ENCODE measurements at places on chromosomes 3 and 15. TPM values are rescaled to one million over a fixed set of nuclear protein-coding genes. Genes with fewer than 3 reads are reported as not detected.
A peak's percentile ranks its signal among the peaks of the same experiment; 100 is the strongest.

- DNase-seq: no peak
Measured at GRCh38 chr15:77295446-77295845, 124.5 kb downstream of the PEAK1 start.

GRCh38 chr3:129119365-129120100, 2.1 kb downstream of the RAB43 start:
- no peak for DNase-seq

DNA sequence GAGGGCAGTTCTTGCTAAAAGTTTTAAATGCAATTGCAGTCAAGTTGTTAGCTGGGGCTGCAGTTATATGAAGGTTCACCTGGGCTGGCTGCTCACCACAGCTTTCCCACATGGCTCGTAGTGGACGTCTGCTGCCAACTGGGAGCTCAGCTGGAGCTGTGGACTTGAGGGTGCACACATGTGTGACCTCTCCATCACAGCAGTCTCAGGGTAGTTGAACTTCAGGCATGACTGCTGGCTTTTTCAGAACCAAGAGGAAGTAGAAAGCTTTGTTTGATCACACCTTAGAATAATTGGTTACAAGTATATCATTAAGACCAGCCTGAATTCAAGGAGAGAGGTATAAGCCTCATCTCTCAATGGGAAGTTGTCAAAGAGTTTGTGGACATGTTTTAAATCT, 74.1 kb downstream of the CHL1 start:
- no peak for DNase-seq

The CLDN18 gene
- total RNA-seq: not detected

DNA sequence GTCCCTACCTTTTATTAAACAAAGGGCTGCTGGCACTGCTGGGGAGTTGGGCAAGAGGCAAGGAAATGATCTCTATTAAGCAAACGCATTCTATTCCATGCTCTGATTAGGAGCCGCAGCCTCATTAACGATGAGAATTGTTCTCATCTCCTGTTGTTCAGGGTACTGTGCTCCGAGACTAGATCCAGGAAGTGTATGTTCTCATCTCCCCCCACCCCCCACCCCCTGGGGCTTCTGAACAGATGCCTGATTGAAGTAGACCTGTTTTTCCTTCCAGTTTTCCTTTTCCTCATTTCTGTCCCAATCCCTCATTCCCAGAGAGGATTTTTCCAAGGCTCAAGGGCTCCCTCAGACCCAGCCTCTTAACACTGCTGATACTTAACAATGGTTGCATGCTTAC, 81.6 kb upstream of the FEZF2 start:
- no peak for DNase-seq

DNA sequence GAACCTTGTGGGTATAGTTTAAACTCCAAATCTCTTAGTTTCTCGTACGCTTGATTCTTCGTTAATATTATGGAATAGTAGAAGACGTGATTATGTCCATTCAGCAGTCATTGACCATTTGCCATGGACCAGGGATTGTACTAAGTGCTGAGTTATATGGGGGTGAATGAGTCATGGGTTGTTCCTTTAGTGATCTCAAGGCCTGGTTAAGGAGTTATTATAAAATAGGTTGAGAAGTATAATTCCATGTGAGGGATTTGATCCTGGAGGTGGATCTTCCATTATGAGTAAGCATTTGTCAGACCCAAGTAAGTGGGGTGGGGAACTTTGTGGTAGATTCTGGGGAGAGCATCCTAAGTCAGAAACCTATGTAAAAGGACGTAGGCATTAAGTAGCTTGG, 15.4 kb downstream of the NR2C2 start:
- DNase-seq: no peak

The FLNB gene
- total RNA-seq: 303 TPM

The GPR62 gene
- total RNA-seq: 0.57 TPM

DNA sequence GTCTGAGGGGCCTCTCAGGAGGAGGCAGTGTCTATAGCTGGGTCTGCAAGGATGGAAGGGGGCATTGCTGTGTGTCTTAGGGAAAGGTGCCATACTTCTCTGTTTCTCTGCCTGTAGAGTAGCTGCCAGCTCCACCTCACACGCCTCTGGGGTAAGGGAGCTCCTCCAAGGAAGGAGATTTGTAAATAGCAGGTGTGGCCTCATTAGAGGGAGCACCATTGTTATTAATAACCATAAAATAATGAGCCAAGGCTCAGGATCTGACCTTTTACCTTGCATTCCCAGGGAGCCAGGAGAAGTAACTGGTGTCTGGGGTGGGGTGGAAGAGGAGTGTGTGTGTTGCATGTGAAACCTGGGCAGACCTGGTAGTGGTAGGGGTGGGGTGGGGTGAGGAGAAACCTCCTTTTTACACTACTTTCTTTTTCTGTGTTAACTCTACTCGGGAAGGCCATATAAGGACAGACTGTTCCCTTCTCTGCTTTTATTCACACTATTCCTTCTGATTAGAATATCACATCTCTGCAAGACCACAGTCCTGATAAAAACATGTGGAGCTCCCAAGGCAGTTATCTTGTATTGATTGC, 2.2 kb upstream of the C15orf39 start:
- no peak for DNase-seq

GRCh38 chr3:46661776-46662766, 31.4 kb downstream of the ALS2CL start:
- DNase-seq: no peak

DNA sequence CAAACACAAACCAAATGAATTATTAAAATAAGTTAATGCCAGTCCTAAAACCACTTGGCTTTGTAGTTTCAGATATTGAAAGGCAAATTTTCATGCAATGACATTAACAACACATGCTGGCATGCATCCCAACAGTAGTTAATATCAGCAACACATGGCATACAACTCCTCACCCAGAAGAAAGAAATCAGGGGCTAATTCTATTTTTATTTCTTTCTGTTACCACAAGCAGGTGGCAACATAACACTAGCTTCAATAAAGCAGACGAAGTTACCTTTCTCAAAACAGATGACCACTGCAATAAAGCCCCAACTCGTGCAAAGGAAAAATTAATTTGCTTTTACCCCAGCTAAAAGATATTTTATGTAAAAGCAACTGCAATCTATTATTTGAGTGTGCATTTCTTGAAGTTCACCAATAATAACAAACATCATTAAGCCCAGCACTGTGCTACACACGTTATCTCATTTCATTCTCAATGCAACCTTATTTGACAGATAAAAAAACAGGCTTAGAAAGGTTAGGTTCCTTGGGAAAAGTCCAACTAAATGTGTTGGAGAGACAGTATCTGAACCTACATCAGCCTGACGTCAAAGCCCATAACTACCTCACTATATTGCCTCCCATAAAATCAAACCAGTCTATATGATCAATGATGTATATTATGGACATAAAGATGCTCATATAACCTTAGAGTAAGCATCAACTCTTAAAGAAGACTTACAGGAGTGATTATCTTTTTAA, 2.8 kb downstream of the TOP2B start:
- no peak for DNase-seq

DNA sequence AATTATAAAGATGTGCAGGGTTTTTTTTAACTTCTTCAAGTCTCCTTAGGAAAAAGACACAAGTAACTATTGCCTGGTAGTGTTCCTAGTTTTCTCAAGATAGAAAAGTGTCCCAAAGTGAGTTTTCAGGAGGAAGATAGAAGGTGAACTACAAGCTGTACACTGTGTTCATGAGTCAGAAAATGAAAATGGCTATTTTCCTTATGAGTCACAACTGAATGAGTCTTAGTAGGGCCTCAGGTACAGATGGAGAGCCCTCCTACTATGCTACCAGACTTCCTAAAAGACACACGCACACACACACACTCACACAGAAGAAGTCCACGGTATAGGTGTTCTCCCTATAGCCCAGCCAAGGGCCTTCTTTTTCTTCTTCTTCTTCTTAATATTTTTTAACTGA, 3.1 kb downstream of the MYO1E start:
- no peak for DNase-seq

The TRIM71 gene
- total RNA-seq: not detected

- DNase-seq: no peak
Measured at GRCh38 chr3:61680617-61681016, 119.2 kb downstream of the PTPRG start.

- DNase-seq: no peak
Measured at GRCh38 chr3:100831629-100832028, 122.3 kb downstream of the TFG start.

GRCh38 chr15:28178290-28178689, 79.2 kb upstream of the OCA2 start:
- no peak for DNase-seq

The NOX5 gene
- total RNA-seq: 0.89 TPM

The UBE2E1 gene
- total RNA-seq: 107 TPM

The IMPG2 gene
- total RNA-seq: 0.31 TPM

DNA sequence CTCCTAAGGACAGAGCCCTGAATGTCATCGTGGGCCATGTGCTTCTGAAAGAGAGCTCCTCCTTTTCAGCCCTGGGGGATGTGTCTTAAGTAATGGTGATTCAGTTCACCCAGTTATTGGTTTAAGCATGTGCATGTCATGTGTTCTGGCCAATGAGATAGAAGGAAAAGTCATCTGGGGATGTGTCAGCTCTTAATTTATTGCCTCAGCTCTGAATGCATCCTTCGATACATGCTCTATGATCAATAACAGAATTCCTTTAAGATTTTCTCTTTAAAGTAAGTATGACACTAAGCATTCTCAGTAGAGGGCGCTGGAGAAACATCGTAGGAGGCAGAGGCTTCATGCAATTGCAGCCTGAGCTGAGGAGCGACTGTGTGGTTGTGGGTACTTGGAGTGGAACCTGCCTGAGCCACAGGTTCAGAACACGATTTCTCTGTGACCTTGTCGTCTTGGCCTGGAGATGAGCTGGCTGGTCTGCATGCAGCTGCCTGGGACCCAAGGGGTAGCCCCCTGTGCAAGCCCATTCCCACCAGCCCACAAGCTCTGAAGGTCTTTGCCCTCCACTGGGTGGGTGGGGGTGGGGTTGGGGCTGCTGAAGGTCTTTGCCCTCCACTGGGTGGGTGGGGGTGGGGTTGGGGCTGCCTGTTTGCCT, 69.5 kb downstream of the C3orf38 start:
- DNase-seq: no peak

The NDUFAF3 gene
- 122 TPM for total RNA-seq

GRCh38 chr15:86846036-86846435, 766.4 kb downstream of the AGBL1 start:
- no peak for DNase-seq

DNA sequence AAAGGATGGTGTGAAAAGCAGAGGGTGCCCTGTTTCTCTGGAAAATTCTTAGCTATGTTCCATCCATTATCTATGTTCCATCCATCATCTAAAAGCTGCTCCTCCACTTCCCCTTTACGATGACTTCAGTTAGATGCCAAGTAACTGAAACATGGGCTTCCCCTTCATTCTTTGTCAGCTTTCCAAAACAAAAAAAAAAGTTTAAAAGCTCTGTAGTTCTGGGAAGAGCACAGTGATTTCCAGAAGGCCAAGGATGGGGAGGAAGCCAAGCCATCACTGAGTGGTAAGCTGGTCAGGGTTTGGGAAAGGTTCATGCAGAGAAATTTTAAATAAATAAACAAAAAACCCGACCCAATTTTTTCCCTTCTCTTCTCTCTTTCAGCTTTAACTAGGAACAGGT, 111.5 kb downstream of the CFAP44 start:
- DNase-seq: no peak

DNA sequence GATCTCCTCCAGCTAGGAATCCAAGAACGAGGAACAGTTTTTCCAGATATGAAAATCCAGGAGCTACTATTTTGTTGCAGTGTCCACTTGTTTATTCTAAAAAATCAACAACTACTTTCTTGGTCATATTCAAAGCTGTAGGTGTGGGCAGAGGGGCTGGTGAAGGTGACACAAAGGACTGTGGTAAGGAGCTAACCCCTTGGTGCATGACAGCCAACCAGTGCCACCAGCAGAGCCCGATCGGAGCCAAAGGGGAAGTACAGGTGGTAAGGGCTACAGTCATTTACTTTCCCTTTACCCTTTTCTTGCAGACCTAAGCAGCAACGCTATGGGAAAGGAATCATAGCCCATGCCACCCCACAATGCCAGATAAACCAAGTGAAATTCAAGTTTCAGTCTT, 30.7 kb downstream of the PLA1A start:
- no peak for DNase-seq

The SQOR gene
- total RNA-seq: 51.6 TPM

GRCh38 chr3:46972396-46972795, 4.1 kb downstream of the CCDC12 start:
- DNase-seq: no peak

The SI gene
- not detected for total RNA-seq

GRCh38 chr15:42133886-42134502, 22.4 kb downstream of the PLA2G4F start:
- peak; percentile 50 for DNase-seq

- DNase-seq: no peak
Measured at GRCh38 chr3:28738425-28738824, 389.8 kb upstream of the AZI2 start.

DNA sequence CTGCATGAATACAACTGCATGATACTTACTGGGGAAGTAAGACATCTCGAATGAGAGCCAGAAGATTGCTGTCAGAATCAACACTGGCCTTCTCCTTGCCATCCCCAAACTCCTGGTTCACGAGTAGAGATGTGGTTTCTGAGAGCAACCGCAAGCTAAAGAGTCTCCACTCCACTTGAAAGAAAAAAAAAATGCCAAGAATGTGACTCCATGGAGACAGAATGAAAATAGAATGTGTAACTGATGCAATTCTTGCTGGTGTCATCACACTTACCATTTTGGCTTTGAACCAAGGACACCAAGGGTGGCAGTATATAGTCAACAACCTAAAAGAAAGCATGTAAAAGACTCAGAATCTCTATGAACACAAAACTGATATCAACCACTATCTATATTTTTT, 280.4 kb downstream of the ULK4 start:
- DNase-seq: no peak

The NPRL2 gene
- total RNA-seq: 20.5 TPM

GRCh38 chr15:29093696-29094343, 175.8 kb downstream of the NSMCE3 start:
- no peak for DNase-seq

DNA sequence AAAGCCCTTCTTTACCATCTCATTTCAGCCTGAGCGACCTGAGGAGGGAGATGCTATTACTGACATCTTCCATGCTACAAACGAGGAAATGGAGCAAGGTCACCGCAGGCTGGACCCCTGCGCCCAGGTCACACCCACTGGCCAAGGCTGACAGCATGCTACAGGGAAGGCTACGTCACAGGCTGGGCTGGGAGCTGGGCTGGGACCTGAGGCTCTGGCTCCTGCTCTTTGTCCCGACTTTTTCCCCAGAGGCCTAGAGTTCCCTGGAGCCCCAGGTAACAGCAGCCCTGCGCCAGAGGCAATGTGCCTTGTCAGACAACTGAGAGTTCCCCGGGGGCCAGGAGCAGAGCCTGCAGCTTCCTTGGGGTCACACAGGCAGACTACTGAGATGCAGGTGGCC, 87.2 kb downstream of the IQSEC1 start:
- DNase-seq: no peak

- DNase-seq: no peak
Measured at GRCh38 chr3:87052499-87053260, 61.7 kb upstream of the VGLL3 start.

Data from ureter (tissue), 1 donor.